ENCODE measurements at places on chromosomes 1 and 21.
A peak's percentile ranks its signal among the peaks of the same experiment; 100 is the strongest.

DNA sequence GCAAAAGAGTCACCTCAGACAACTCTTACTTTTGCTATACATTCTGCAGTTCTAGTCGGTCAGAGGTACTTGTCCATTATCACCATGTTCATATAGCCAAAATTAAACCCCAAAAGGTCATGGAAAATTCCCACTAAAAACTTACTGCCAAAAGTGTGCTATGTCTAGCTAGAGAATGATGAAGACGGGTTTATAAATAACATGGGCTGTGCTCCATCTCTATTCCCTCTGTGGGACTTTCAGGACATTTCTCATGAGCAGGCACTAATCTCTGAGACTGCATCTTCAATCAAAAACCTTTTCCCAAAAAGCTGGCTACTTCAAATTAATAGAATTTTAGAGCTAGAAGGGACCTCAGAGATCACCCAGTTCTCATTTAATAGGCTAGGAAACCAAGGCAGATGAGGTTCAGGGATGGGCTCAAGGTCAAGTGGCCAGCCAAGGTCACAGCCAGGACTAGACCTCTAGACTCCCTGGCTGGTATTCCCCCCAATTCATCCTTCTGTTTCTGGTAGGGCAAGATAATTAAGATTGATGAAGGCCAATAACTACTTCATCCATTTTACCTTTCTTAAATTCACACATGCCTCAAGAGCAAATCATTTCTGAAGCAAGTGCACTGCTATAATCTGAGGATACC, 21.0 kb upstream of the MOB3C start:
- no peak for DNase-seq

GRCh38 chr21:45142469-45143308, 68.3 kb downstream of the ADARB1 start:
- no peak for DNase-seq

GRCh38 chr1:240935920-240936319, 324.0 kb upstream of the GREM2 start:
- DNase-seq, result no peak

DNA sequence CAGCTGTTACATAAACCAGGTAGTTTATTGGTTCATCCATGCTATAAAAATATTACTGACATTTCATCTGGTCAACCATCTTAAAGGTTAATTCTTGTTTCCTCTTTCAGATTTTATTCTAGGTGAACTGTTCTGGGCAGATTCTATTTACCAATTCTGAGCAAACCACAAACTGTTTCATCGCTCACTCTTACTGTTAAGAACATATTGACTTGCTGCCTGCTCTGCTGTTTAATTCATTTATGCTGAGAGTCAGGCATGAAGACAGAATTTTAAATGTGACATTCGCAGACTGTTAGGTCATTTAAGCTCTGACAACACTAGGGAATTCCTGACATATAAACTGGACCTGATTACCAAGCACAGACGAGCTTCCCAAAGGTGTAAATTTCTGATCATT, 98.3 kb downstream of the PIGK start:
- DNase-seq, result no peak

DNA sequence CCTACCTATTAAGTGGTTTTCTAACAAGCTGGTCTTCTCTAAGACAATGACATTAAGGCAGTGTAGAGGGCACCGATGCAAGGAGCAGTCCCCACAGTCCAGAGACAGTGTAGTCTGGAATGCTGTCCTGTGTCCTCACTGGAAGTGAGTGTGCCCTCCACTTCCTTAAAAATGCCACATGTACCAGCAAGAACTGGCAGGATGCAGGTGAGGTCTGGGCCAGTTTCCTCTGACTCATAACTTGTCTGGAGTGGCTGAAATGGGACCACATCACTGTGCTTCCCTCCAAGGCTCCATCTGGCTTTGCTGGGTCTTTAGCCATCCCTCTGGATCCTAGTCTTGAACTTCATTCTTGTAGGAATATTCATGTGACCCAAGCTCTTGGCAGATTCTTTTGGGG, 170.5 kb upstream of the KIAA0040 start:
- no peak for DNase-seq

DNA sequence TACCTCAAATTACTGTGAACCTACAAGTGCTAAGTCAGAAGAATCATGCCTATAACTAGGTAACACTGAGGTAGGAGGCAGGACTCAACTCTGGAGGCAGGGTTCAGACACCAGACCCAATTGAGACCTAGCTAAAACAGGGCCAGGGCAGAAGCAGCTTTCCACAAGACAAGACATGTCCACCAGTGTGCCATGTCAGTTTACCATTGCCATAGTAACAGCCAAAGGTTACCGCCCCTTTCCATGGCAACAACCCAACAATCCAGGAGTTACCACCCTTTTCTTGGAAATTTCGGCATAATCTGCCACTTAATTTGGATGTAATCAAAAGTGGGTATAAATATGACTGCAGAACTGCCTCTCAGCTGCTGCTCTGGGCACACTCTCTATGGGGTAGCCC, 432.3 kb downstream of the DPYD start:
- DNase-seq, result no peak

DNA sequence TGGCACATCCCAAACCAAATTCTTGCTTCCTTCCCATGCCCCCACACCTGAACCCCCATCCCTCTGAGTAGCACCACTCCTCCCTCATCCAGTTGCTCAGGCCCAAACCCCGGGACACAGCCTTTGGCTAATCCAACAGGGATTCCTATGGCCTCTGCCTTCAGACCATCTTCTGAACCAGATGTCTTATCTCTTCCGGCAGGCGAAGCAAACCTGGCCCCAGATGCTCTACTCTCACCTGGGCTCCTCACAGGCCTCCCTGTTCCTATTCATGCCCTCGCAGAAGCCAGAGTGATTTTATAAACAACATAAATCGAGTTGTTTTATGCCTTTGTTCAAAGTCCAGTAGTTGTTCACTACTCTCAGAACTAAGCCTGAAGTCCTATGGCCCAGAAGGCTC, 12.5 kb upstream of the KCNA2 start:
- no peak for DNase-seq

DNA sequence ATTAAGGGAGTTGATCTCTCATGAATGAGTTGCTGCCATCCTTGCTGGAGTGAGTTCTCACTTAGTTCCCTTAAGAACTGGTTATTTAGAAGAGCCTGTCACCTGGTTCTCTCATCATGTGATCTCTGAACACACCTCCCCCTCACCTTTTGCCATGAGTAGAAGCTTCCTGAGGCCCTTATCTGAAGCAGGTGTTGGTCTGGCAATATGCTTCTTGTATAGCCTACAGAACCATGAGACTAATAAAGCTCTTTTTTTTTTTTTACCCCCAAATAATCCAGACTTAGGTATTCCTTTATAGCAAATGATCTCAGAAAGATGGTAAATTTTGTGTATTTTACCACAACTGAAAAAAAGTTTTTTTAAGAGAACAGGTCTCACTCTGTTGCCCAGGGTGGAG, 158.0 kb downstream of the EIF4G3 start:
- no peak for DNase-seq

DNA sequence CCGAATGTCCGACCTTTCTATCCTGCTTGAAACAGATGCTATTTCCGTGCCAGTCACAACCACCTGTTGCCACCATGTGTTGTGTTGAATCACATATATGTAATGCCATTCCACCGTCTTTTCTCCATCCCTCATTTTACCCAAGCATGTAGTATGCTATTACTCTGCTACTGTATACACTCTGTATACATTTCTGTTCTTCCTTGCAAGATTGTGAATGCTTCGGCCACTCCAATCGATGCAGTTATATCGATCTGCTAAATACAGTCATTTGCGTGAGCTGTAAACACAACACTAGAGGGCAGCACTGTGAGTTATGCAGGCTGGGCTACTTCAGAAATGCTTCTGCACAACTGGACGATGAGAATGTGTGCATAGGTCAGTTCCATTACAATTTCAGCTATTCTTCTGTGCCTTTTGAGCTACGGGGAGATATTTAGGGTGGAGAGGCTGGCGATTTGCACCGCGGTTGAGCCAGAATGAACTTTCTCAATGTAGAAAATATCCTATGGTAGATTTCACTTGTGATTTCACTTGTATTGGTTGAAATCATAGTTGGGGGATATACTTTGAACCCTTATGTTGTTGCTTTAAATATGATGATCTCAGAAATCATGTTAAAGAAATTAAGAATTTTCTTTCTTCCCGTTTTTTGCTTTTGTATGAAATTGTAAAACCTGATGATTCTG, 289.8 kb downstream of the NTNG1 start:
- DNase-seq, result no peak

DNA sequence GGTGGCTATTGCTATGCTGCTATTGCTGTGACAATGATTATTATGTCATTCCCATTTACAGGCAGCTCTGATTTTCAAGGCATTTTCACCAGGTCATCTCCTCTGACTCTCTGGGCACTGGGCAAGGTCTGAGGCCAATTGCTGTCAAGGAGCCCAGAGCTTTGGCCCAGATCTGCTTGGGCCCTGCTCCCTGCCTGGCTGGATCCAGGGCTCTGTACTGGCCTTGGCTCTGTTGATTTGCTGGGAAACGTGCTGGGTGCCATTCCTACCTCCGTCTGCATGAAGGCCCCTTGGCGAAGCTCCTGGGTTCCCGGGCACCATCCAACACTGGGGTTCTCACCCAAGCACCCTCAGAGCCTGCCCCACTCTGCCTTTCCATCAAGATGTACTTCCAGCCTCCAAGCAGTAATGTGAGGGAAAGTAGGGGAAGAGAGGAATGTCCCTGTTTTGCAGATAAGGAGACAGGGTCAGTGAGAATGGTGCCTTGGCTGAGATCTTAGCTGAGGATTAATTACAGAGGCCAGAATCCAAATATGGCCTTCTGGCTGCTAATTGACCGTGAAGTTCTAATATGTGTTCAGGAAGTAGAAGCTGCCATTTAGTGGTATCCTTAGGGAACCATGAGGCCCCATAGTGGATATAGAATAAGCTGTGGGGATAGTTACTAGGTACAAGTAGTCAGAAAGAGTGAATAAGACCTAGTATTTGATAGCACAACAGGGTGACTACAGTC, 63.9 kb downstream of the HTR6 start:
- no peak for DNase-seq

DNA sequence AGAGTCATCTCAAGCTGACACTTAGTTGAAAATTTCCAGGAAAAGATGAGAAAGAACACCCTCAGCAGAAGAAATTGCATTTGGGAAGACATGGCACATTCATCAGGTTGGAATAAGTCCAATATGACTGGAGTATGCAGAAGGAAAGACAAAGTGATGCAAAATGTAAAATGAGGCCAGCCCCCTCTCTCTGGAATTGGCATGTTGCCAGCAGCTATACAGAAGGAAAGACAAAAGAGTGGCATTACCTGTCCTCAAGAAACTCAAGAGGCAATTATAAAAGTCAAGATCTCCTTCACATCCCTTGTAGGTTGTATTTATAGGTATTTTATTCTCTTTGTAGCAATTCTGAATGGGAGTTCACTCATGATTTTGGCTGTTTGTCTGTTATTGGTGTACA, 426.3 kb downstream of the AGBL4 start:
- DNase-seq, result no peak

DNA sequence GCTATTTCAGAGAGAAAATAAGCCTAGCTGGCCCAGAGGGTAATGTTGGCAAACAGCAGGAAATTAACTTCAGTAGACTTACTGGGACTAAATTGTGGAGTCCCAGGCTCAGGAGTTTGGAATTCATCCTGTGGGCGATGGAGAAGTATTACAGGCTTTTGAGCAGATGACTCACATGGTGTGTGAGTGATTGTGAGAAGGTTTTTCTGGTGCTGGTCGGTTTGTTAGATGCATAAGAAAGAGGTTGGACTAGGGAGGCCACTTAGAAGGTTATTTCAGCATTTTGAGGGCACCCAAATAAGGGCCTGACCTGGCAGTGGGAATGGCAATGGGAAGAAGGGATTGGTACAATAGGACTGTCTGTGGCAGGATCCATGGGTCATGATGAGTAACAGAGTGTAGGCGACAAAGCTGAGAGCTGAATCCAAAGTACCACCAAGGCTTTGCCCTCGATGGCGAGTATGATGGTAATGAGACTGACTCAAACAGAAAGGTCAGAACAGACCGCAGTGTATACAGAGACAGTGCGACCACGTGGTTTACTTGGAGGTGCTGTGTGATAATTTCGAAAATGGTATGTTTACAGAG, 69.2 kb upstream of the KIF26B start:
- no peak for DNase-seq

DNA sequence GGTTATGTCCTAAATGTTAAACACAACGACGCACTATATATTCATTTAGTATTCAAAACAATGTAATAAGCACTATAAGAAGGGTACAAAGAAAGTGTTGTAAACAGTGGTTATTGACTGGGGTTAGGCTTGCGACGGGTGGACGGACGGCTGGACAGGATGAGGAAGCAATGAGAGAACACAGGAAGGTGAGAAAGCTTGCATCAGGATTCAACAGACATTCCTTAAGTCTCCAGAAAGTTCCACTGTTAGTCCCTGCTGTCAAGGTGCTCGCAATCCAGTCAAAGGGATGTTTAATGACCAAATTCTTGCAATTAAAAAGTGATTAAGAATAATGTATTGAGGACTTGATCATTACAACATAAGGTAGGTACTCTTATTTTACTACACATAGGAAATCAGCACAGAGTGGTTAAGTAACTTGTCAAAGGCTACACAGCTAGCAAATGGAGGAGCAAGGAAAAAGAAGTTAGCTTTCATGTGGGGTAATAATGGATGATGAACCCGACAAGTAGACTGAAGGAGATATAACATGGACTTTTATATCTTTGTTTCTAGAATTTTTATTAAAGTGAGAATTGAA, 994 bp upstream of the ACBD6 start:
- DNase-seq, result no peak

DNA sequence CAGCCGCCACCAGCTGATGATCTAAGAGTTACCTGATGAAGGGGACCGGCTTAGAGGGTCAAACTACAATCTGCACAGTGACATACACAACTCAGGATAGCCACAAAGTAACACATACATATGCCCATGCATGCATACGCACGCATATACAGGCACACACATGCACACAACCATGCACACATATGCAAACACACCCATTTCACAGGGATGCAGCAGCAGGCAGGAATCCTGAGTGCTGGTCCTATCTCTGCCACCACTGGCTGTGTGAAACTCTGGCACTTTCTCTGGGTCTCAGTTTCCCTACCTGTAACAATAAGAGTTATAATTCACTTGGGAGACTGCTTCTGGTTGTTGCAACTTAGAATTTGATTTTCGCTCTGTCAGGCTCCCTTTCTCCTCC, 520.2 kb downstream of the PTPRU start:
- DNase-seq, result no peak

DNA sequence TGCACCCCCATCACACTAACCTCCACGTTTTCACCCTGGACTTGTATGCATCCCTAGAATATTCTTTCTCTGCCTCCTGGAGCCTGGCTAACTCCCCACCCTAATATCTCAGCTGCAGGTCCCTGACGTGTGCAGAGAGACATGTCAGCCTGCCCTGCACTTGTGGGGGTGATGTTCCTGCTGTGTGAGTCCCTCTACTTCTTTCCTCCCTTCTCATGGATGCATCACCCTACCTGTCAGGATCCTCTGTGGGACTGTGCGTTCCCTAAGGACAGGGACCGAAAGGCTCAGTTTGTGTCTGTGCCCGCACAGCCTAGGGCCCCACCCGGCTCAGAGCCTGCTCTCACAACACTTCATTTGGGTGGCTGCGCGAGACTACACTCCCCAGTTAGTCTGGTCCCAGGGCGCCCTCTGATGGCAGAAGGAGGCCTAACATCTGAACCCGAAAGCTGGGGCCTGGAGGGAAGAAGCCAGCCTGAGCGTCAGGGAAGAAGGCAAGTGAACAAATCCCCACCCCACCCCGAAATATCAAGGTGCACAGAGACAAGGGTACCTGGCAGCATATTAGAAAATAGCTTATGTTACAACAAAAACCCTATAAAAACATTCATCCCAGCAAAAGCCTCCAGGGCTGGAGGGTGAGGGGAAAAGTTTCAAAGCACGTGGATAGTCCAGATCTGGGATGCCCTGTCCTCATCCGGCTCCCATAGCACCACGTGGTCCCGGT, 3.7 kb downstream of the CD52 start:
- DNase-seq, result peak; percentile 98

Data from stimulated activated CD4-positive, alpha-beta T cell treated with anti-CD3 and anti-CD28 coated beads, Interleukin-1b, Interleukin-23, amount 100 ng/mL, for 4 hours (primary cell).